NCI-H1105 (cell line): ENCODE measurements at places on chromosomes 4 and X.

DNA sequence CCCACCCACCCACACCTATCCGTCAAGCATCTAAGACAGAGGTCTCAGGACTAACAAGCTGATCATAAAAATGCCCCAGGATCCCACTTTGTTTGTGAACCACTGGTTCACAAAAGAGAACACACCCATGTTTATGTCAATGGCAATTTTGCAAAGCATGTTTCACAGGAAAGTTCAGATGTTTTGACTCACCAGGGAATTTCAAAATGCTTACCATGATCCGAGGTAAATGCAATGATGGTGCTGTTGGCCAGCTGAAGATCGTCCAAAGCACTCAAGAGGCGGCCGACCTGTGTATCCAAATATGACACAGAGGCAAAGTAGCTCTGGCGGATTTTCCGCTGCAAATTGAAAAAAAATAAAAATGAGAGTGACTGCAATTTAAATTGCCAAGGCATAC is 15.0 kb downstream of the IDS start:
- no peak for DNase-seq

DNA sequence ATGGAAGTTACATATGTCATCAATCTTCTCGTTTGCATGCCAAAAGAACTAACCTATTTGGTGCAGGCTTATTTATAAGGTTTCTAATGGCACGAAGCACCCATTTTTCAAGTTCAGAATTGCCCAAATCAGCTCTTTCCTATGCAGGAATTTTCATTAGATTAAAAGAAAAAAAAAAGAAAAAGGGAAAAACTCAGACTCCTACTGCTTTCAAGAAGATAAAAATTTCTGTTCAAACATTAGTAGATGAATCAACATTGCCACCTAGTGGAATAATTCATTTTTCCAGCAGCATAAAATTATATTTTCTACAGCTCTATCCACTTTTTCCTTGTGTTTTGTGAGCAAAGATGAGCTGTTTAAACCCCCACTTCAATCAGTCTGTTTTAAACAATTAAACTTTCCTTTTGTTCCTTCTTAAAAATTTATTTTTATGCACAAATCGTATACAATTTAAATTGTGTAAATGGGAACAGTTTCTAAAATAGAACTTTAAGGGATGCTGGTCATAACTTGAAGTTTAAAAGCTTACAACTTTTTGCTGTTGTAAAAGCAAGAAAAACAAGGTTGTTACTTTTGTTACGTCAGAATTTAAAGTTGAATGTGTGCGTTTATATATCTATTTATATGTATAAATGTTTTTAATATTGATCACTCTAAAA is 309.9 kb downstream of the ARAP2 start:
- DNase-seq = no peak

GRCh38 chrX:106035064-106035463 is 3.5 kb downstream of the SERPINA7 start:
- no peak for DNase-seq

- DNase-seq = no peak
Observed at GRCh38 chr4:147576084-147576483, 41.1 kb upstream of the TMEM184C start.

DNA sequence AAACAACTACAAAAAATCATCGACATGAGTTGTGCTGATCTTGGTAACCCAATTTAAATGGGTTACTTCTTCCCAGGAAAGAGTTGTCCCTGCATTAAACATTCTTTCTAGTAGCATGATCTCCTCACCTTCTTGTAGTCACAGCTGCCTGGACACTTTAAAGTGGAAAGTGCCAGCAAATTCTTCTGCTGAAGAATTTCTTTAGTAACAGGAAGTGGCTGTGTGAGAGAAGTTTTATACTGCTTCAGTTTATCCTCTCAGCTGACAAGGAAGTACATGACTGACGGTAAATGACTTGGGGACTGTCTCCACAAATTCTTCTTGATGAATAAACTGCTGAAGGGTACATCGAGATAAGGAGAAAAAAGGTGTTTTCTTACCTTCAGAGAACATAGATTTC is 18.2 kb upstream of the TNIP3 start:
- DNase-seq = no peak

DNA sequence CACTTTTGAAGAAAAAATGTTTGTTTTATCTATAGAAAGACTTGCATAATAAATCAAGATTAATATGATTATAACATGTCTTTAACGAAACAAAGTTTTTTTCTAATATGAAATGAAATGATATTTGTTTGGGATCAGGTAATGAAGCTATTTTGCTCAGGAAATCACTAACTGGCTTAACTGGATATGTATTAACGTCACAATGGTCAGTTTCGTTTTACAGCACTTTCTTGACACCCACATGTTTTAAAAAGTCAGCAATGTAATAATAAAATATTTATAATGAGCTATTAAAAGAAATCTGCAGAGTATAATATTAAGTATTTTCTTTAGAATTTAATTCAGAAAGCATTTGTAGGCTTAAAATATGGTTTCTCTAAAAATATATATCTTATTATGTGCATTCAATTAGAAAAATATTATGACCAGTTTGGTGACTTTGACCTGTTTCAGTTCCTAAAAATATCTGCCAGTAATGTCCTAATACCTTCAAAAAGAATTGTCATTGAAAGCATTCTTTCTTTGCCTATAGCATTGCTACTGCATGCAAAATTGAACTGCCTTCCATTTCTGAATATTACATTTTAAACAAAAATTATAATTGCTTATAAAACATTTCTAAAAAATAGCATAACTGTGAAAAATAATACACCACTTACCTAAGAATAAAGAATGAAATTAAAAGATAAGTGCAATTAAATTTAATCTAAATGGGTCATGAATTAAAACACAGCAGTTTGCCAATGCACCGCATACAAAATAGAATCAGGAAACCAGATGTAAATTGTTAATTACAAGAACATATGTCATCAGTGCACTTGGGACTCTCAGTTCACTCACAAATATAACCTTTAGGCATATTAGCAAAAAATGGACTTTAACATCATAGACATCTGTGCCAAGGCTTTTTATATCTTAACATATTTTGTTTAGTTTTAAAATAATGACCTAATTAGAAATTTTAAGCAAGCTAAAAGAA is 31.6 kb downstream of the TIGD2 start:
- DNase-seq = no peak

DNA sequence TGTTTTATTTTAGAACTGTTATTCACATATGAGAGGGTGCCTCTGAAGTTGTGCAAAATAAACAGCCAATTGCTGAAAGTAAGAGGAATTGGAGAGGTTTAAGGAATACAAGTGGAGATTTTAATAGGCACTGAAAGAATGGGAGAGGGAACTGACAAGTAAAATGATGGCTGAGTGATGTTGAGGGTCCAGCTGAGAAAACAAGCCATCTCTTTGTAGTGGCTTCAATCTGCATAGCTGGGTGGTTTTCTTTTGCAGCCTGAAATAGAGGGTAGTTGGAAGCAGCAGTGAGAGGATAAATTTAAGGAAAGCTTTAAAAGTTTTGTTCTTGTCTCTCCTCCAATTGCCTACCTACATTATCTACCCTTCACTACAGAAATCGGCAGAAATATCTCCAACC is 106.7 kb upstream of the DGKK start:
- DNase-seq = no peak

- DNase-seq = no peak
Observed at GRCh38 chr4:185282968-185283367, 73.6 kb downstream of the SNX25 start.

GRCh38 chr4:147286846-147287587 is 193.9 kb upstream of the EDNRA start:
- DNase-seq = no peak

GRCh38 chrX:126238220-126238619 is 72.1 kb upstream of the DCAF12L2 start:
- DNase-seq = no peak

- no peak for DNase-seq
Observed at GRCh38 chr4:41763729-41764128, 15.2 kb upstream of the PHOX2B start.

GRCh38 chr4:76657443-76657842 is 222.4 kb downstream of the SHROOM3 start:
- no peak for DNase-seq

- peak; percentile 72 for DNase-seq
Observed at GRCh38 chr4:53601251-53601764, 10.0 kb upstream of the LNX1 start.

DNA sequence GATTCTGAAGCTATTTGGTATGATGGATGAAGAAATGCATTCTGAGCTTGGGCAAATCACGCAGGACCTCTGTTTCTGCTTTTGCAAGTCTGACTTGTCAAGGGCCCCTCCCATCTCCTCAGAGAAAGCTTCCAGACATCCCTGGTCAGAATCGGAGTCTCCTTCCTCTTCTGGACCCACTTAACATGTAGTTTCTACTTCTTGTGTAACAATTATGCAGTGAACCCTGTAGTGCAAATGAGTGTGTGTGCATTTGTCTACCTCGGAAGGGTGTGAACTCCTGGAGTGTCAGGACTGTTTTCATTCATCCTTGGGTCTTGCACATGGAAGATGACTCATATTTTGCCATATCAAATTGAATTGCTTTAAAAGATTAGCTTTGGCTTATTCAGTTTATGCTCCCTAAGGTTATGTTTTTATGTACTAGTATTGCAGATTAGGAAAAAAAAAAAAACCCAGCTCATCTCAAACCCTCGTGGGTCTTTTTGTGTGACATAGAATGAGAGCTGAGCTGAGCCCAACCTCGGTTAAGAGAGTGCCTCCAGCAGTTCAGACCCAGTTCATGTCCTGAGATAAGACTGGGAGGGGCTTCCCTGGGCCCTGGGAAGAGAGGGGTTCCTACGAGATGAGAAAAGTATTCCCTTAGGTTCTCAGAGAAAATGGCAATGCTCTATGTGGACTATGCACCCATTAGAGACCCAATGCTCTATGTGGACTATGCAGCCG is 61.1 kb upstream of the RPL34 start:
- DNase-seq = no peak

DNA sequence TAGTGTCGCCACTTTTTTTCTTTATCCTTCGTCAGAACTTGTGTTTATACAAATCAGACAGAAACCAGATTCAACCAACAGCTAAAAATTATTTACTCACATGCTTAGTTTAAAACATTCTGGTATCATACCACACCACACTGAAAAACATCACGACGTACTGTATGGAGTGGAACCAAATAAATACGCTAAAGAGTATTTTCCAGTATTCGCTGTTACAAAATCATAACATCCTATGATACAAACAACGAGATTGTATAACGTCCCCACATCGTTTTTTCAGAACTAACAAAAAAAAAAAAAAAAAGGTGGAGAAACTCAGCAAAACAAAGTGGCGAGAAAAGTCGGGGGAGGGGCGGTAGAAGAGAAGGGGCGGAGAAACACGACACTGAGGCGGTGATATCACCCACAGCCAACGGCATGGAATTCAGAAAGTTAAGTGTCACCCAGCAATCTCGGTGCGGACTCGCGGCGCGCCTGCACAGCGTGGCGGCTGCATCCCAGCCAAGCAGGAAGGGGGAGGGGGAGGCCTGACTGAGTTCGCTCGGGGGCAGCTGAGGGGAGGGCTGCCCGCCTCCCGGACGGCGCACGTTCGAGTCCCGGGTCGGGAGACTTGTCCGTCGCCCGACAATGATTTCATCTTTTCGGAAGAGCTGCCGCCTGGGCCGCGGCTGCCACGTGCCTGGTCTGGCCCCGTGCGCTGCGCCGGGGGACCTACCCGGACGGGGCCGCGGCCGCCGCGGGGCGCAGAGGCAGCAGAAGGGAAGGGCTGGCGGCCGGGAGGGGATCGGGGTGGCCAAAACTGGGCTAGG is 920 bp downstream of the SETD7 start:
- peak; percentile 14 for DNase-seq

GRCh38 chrX:38900719-38901118 is 99.5 kb downstream of the MID1IP1 start:
- DNase-seq = no peak

DNA sequence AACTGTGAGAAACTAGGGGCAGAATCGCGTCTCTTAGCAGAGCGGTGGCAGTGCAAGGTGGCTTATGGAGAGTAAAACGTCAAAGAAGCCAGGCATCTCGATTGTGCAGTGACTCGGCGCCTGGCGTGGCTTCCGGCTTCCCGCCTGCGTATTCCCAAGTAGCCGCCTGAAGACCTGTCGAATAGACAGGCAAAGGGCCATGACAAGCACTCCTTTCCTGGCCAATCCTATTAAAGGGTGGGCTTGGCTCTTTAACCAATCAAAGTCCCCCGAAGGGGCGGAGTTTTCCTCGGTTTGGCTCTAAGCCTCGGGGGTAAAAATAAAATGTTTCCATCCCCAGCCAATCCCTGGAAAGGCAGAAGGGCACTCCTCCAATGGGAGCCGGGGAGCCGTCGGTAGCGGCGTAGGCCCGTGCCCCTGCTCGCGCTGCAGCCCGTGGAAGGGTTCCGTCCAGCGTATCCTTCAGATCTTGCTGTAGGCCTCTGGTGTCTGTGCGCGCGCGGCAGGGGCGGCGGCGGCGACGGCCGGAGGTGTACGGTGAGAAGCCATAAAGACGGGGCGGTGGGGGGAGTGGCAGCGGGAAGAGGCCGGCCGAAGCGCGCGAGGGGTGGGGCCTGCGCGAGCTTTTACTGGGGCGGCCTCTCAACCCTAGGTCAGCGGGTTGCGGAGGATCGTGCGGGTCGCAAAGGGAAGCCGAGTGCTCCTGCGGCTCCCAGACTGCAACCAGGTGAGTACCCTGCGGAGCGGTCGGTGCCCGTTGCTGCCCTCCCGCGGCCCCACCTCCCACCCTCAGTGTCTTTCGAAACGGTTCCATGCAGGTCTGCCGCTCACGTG is at the start of gene KANTR:
KANTR (plus strand) TSS at position 395 of the 834 bp plus-strand sequence. CDS start 30,131 bp downstream, outside the sequence.
- DNase-seq = peak; percentile 89

GRCh38 chrX:46722742-46723568 is 36.0 kb downstream of the SLC9A7 start:
- DNase-seq = no peak

DNA sequence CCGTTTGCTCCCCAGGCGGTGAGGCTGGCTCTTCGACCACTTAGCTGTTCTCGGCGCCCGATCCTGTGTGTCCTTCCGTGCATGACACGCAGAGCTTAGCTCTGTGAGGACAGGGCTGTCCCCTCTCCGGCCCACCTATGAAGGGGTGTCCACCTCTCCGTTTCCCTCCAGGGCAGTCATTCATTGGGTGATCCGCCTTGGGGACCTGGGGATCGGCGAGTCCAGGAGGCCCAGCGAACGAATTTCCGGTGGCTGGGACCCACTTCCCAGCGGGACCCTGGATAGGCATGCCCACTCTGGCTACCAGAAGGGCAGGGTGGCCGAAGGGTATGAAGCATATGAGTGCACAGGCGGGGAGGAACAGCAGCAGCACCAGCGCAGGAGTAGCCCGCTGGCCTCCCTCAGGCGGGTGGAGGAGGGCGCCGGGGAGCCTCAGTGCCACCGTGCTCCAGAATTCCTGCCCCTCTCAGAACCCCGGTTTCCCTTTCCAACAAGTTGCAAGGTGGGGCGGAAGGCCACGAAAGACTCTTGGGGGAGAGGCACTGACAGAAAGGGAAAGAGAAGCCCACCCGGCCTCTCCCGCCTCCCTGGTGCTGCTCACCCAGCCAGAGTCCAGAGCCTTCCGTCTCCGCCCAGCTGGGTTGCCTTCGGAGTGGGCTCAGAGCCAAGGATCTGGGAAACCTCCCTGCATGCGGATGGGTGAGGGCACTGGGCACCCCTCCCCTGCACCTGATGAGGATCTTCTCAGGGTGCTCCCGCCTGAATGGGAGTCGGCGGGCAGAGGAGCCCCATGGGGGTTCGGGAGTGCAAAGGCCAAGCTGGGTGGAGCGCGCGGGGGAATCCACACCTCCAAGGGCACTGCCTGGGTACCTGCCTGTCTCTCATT is 8.6 kb downstream of the HMX1 start:
- DNase-seq = peak; percentile 13
